H9 (cell line): ENCODE measurements at places on chromosomes 5 and 9. TPM values are rescaled to one million over a fixed set of nuclear protein-coding genes. Genes with fewer than 3 reads are reported as not detected.

- no peak overlapping the region for H3K27ac ChIP-seq
- H3K4me1 ChIP-seq: no peaks in the 10 kb centered on the region
- H3K27me3 ChIP-seq: no peaks in the 10 kb centered on the region
- H3K36me3 ChIP-seq: peaks cover 21% of the 10 kb centered on the region
- no peak for DNase-seq
- no peak overlapping the region for H3K4me3 ChIP-seq
These were observed 15.1 kb downstream of the RABGAP1 start for GRCh38 chr9:122955961-122956360.

DNA sequence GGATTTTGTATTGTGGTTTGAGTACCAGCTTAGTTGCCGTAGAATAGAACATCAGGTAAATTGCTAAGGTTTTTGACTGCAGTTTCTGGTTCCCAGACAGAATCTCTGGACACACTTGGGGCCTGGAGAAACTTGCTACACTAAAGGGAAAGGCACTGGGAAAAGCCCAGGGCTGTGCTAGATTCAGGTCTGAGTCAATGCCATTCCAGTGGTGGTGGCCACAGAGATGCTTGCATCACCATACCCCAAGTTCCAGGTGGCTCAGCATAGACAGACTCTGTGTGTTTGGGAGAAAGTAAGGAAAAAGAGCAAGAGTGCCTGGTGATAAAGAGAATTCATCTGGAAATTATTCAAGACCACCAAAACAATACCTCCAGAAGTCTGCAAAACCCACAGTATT is 120.6 kb downstream of the HMHB1 start:
- no peak overlapping the region for H3K27ac ChIP-seq
- no peak for DNase-seq
- no peaks in the 10 kb centered on the region for H3K27me3 ChIP-seq
- H3K4me3 ChIP-seq: no peak overlapping the region
- H3K4me1 ChIP-seq: 0 out of 2 replicates have a peak, but pooled peaks cover 4% of the 10 kb centered on the region

DNA sequence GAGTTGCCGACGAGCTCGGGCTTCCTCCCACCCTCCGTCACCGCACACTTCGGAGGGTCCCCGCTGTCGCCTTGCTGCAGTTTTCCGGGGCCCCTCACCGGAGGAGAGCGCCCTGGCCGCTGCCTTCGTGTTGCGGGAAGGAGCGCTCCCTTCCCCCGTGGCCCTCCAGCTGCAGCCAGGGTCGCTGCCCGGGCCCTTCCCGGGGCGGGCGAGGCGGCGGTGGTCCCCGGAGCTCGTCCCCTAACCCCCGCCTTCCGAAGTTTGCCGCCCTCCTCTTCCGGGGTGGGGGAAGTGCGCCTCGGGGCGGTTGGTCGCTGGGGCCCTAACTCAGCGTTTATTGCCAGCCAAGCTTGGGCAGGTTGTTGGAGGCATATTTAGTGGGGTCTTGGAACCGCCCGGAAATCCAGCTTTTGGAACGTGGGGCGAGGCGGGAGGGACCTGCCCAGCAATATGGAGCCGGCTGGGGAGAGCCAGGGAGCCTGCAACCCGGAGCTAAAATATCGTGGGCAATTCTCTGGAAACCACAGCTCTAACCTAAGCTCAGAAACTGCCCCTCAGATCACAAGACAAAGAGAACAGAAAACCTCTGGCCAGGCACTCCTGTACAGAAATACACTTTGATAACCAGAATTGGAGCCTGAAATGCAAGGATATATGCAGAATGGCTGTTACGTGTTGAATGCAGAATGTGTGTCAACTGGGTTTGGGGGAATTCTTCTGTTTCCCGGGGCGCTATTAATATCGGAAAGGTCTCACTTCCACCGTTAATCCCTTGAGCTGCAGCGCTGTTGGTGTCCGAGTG is 890 bp downstream of the PIK3R1 start:
- no peak overlapping the region for H3K27ac ChIP-seq
- H3K4me3 ChIP-seq: peak overlapping the region; percentile 81
- no peaks in the 10 kb centered on the region; the same call in none of the 2 replicates for H3K4me1 ChIP-seq

DNA sequence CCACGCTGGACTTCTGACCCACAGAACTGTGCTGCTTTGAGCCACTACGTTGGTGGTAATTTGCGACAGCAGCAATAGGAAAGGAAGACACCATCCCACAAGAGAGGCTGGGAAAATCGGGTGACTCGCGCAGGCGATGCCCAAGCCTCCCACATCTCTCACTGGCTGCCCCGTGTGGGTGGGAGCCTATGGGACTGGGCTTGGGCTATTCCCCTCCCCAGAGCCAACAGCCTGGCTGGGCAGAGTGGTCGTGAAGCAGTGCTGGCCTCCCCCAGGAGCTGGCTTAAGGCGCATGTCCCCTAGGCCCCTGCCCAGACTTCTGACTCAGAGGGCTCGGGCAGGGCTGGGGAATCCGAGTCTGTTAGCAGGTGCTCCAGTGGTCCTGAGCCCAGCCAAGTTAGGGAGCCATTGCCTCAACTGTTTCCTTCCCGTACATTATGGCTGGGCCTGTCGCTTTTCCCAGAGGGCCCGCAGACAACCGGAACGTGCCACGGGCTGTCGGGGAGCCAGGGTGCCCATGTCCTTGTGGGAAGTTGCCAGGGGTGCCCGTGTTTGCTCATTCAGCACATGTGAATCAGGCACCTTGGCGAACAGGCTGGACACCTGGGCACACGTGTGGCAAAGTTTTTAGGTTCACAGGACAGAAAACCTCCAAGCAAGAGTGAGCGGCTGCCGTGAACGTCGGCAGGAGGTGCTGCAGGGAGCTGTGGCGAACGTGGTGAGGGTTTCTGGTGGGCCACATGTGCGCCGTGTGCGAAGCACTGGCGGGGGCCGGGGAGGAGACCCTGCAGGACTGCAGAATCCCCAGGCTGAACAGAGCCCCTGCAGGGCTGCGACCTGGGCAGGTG is 7.0 kb upstream of the RASGEF1C start:
- no peak overlapping the region for H3K4me3 ChIP-seq
- H3K27me3 ChIP-seq: no peaks in the 10 kb centered on the region
- H3K4me1 ChIP-seq: no peaks in the 10 kb centered on the region
- H3K36me3 ChIP-seq: no peaks in the 10 kb centered on the region; the same call in 2 of the 3 replicates
- H3K27ac ChIP-seq: no peak overlapping the region

- DNase-seq: no peak
- no peak overlapping the region for H3K27ac ChIP-seq
- H3K36me3 ChIP-seq: peaks cover 4% of the 10 kb centered on the region; the same call in 1 of the 2 replicates
- peaks cover 6% of the 10 kb centered on the region; the same call in 1 of the 2 replicates for H3K4me1 ChIP-seq
- H3K4me3 ChIP-seq: no peak overlapping the region
These were observed 3.7 kb downstream of the OTULIN start for GRCh38 chr5:14668181-14668591.

DNA sequence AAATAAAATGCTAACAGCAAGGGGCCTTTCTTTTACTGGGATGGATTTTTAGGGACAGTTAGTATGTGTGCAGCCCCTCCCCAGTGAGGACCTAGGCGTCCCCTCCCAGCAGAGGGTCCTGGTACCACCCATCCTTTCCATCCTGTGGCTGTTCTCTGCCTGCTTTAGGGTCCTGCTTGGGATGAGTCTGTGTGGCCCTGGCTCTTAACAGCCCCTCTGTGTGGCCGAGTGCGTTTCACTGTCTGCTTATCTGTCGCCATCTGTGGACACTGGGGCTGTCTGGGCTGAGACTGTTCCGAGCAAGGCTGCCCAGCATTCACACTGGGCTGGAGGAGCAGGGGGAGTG is 17.0 kb downstream of the WNK2 start:
- H3K27me3 ChIP-seq: no peaks in the 10 kb centered on the region
- H3K4me3 ChIP-seq: no peak overlapping the region
- H3K4me1 ChIP-seq: no peaks in the 10 kb centered on the region
- no peak overlapping the region for H3K27ac ChIP-seq
- no peaks in the 10 kb centered on the region for H3K36me3 ChIP-seq

DNA sequence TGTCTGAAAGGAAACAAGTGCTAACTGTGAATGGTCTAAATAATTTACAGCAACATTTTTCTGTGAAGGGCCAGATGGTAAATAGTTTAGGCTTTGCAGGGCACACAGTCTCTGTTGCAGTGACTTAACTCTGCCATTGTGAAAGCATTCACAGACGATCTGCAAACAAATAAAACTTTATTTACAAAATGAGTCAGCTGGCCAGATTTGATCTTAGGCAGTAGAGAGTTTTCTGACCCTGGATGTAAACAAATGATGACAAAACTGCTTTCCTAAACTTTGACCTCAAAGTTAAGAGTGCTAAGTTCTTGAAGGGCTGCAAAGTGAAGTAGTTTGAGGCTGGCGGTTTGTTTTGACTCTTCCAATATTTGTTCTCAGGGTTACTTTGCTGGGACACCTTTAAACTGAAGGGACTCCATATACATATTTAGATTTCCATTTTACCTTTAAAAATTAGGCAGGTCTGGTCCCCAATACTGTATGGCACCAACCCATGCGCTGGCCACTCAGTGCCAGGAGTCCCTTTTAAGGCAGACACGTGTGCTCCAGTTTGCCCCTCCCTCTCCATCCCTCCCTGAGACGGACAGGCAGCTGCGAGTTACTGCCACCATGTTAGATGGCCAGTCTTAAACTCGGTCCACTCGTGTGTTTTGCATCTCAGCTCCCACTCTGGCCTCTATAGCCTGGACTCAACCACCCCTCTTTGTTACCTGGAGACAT is 4.0 kb upstream of the ADAMTS16 start:
- H3K27ac ChIP-seq: no peak overlapping the region
- H3K4me1 ChIP-seq: no peaks in the 10 kb centered on the region; the same call in 1 of the 2 replicates
- DNase-seq: no peak
- no peak overlapping the region for H3K4me3 ChIP-seq
- no peaks in the 10 kb centered on the region; the same call in 1 of the 2 replicates for H3K27me3 ChIP-seq

DNA sequence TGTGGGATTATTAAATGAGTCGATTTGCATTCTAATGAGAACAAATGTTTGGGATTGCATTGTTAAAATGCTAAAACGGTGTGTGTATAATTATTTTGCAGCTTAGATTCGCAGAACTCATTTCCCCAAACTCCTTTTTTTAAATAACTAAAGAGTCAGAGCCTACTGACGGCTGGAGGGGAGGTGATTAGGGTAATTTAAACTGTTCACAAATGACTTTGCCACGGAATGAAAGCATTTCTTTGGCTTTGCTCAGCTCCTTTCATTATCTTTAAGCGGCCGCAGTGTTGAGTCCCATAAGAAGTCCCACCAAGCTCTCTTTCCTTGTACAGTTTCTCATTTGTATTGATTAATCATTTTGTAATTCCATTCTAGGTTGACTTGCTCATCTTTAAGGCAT is 1632.8 kb downstream of the MAT2B start:
- no peak overlapping the region for H3K4me3 ChIP-seq
- no peaks in the 10 kb centered on the region for H3K36me3 ChIP-seq
- H3K27me3 ChIP-seq: no peaks in the 10 kb centered on the region
- DNase-seq: no peak
- no peaks in the 10 kb centered on the region for H3K4me1 ChIP-seq

DNA sequence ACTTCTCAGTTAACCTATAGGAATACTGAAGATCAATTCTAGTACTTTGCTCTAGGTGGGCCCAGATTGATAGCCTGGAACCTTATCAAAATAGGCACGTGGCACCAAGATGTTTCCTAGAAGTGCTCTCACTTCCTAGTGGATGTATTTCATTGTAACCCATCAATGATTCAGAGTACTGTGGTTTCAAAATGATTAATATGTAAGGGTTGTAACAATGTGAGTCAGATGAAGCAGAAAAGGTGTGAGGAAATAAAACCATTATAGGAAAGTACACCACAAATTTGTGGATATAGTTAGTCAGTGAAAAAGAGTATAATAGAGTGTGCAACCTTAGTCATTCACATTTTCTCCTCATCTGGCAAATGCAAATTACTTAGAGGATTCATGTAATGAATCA is 177.3 kb upstream of the FST start:
- H3K4me3 ChIP-seq: no peak overlapping the region
- no peak overlapping the region for H3K27ac ChIP-seq
- no peaks in the 10 kb centered on the region; the same call in 1 of the 3 replicates for H3K36me3 ChIP-seq
- no peaks in the 10 kb centered on the region for H3K4me1 ChIP-seq
- H3K27me3 ChIP-seq: no peaks in the 10 kb centered on the region

GRCh38 chr9:27125030-27125429 is 16.0 kb downstream of the TEK start:
- peaks cover 3% of the 10 kb centered on the region; the same call in 1 of the 2 replicates for H3K4me1 ChIP-seq
- H3K36me3 ChIP-seq: no peaks in the 10 kb centered on the region
- DNase-seq: no peak
- H3K27ac ChIP-seq: no peak overlapping the region
- H3K27me3 ChIP-seq: no peaks in the 10 kb centered on the region

DNA sequence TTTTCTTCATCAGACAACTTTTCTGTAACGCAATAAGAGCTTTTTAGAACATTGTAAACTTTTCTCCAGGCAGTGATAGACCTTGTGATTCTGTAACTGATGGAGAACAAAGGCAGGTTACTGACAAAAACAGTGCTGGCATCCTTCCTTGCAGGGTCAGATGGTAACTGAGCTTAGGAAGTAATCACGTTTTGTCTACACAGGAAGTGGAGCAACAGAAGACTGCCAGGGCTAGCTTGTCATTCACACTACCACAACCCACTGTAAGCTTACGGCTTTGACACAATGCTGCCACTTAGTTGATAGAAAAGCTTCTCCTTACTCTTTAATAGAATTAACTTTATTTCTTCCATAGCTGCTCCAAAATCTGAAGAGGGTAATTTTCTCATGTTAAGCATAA is 46.8 kb downstream of the FBN2 start:
- no peaks in the 10 kb centered on the region for H3K27me3 ChIP-seq
- no peak for DNase-seq
- H3K4me1 ChIP-seq: no peaks in the 10 kb centered on the region

DNA sequence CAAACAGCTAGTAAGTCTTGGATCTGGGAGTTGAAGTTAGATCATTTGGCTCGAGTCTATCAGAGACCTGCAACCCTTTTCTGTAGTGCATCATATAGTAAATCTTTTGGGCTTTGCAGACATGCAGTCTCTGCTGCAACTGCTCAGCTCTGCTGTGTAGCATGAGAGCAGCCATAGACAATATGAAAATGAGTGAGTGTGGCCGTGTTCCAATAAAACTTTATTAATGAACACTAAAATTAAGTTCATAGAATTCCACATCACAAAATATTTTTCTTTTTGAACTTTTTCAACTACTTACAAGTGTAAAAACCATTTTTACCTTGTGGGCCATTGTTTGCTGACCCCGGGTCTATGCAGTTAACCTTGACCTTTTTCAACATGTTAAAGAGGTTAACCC is 35.2 kb downstream of the ROPN1L start:
- H3K36me3 ChIP-seq: peaks cover 5% of the 10 kb centered on the region; the same call in 1 of the 2 replicates
- no peak overlapping the region for H3K4me3 ChIP-seq
- no peaks in the 10 kb centered on the region for H3K27me3 ChIP-seq
- DNase-seq: no peak

DNA sequence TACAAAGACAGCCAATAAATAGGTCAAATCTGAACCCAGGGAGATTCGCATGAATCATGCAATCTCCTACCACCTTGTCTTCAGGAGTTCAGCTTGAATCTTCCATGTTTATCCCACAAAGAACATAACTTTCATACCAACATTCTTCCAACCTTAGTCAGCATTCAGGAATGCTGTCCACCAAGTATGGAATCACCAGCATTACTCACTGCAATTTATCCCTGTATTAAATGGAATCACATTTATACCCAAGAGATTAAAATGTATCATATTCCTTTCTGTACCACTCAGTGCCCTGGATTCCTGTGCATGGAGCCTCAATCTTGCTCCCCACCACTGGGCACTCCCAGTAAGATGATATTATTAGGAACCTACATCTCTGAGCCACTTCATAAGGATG is 162.6 kb downstream of the GLIS3 start:
- H3K36me3 ChIP-seq: no peaks in the 10 kb centered on the region
- H3K4me1 ChIP-seq: no peaks in the 10 kb centered on the region
- H3K4me3 ChIP-seq: no peak overlapping the region

Gene MYMK
- not detected in 2 replicates for total RNA-seq

Gene TRAF1
- 1.4 and 1.5 TPM in 2 replicates for total RNA-seq

Gene MLLT3
- total RNA-seq: 3.7 and 3.9 TPM in 2 replicates

Gene HMCN2
- 6.7 and 8.6 TPM in 2 replicates for total RNA-seq

Gene RASGRF2
- 11.3 and 13.5 TPM in 2 replicates for total RNA-seq

Gene GKAP1
- 5.4 and 6.2 TPM in 2 replicates for total RNA-seq

Gene IL5
- not detected in 2 replicates for total RNA-seq

Gene HRCT1
- not detected in 2 replicates for total RNA-seq

Gene SERINC5
- 52.3 and 54.7 TPM in 2 replicates for total RNA-seq
